ENCODE measurements at places on chromosomes 6 and 20.
A peak's percentile ranks its signal among the peaks of the same experiment; 100 is the strongest.

GRCh38 chr20:17662333-17663039 lies 19.6 kb downstream of the RRBP1 start:
- no peak overlapping the region for H3K4me3 ChIP-seq
- no peak for DNase-seq
- peaks cover 29% of the 10 kb centered on the region for H3K36me3 ChIP-seq
- H3K27ac ChIP-seq: peak overlapping the region; percentile 48
- peaks cover 54% of the 10 kb centered on the region for H3K4me1 ChIP-seq

DNA sequence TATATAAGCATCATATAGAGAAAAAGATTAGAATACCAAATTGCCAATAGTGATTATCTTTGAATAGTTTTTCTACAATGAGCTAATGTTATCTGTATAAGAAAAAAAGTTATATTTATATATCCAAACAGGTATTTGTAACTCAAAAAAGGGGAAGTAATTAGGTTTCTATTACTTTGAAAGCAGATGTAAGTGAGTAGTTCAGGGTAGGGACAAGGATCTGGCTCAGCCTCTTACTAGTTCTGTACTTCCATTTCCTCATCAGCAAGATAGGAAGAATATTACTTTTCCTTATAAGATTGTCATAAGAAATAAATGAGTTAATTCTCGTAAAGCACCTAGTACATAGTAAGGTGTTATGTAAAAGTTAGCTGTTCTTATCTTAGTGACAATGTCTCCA lies 32.2 kb downstream of the AHI1 start:
- H3K4me3 ChIP-seq: no peak overlapping the region
- H3K27ac ChIP-seq: no peak overlapping the region
- DNase-seq: no peak
- no peaks in the 10 kb centered on the region for H3K36me3 ChIP-seq
- no peaks in the 10 kb centered on the region for H3K27me3 ChIP-seq

- no peak for DNase-seq
- no peak overlapping the region for H3K27ac ChIP-seq
- no peaks in the 10 kb centered on the region for H3K4me1 ChIP-seq
- no peaks in the 10 kb centered on the region for H3K27me3 ChIP-seq
- no peak overlapping the region for H3K4me3 ChIP-seq
Measured at GRCh38 chr6:106823732-106824351, 150.7 kb downstream of the CD24 start.

- DNase-seq: no peak
- H3K27ac ChIP-seq: no peak overlapping the region
- H3K4me1 ChIP-seq: peaks cover 10% of the 10 kb centered on the region
- no peak overlapping the region for H3K4me3 ChIP-seq
- H3K36me3 ChIP-seq: no peaks in the 10 kb centered on the region
Measured at GRCh38 chr6:41366150-41366549, 30.7 kb downstream of the NCR2 start.

- H3K27ac ChIP-seq: no peak overlapping the region
- H3K27me3 ChIP-seq: no peaks in the 10 kb centered on the region
- DNase-seq: no peak
Measured at GRCh38 chr6:140758169-140758877, 1374.4 kb upstream of the GJE1 start.

DNA sequence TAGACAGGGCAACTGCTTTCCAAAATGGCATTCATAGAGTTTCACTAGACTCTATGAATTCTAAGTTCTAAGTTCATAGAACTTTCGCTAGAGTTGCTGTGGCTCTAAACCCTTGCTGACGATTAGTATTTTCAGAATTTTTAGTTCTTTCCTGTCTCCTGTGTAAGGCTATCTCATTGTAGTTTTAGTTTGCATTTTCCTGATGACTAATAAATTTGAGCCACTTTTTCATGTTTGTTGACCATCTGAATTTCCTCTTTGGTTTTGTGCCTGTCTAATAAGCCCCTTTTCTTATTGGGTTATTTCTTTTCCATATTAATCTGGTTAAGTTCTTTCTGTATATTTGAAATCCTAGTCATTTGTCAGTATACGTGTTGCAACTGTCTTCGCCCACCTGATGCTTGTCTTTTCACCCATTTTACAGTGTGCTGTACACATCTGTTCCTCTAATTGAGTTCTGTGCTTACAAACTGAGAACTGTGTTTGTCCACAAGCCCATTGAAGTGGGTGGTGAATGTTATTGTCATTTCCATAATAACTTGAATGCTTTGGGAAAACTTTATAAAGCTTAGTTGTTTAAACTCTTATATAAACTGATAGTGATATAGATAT lies 177.7 kb upstream of the CDYL start:
- no peaks in the 10 kb centered on the region for H3K36me3 ChIP-seq
- H3K27ac ChIP-seq: no peak overlapping the region
- no peak overlapping the region for H3K4me3 ChIP-seq
- H3K4me1 ChIP-seq: peaks cover 19% of the 10 kb centered on the region
